ENCODE measurements at places on chromosomes 1 and 21.

- no peak for DNase-seq
These were observed 79.5 kb downstream of the SMYD3 start for GRCh38 chr1:246427611-246428010.

DNA sequence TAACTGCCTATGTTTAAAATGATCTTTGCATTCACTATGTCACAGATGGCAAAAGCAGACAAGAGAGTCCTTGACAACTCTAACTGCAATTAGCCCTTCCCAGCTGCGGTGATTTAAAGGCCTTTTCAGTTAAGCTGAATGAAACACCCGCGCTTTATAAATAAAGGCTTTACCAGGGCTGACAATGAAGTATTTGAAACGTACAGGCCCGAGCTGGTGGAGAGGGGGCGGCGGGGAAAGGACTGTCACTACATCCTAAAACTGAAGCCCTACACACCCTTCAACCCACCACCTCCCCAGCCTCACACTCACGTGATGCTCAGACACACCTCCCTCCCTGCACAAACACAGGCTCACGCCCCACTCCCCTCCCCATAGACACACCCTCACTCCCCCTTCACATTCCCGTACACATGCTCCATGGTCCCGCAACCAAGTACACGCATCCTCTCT lies 45.5 kb downstream of the GRIK3 start:
- no peak for DNase-seq

DNA sequence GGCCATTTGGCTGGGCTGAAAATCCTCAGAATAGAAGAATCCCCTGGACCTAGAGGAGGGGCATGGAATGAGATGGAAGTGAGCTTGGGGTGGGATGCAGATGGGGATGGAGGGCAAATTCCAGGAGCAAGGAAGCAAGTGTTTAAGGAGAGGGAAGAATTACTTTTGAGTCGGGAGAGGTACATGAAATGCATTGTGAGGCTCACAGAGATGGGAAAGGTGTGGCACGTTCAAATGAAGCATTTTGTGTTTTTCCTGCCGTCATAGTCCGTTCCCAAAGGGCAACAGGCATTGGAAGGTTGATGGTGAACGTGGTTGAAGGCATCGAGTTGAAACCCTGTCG lies 30.5 kb downstream of the ATP5PO start:
- no peak for DNase-seq

DNA sequence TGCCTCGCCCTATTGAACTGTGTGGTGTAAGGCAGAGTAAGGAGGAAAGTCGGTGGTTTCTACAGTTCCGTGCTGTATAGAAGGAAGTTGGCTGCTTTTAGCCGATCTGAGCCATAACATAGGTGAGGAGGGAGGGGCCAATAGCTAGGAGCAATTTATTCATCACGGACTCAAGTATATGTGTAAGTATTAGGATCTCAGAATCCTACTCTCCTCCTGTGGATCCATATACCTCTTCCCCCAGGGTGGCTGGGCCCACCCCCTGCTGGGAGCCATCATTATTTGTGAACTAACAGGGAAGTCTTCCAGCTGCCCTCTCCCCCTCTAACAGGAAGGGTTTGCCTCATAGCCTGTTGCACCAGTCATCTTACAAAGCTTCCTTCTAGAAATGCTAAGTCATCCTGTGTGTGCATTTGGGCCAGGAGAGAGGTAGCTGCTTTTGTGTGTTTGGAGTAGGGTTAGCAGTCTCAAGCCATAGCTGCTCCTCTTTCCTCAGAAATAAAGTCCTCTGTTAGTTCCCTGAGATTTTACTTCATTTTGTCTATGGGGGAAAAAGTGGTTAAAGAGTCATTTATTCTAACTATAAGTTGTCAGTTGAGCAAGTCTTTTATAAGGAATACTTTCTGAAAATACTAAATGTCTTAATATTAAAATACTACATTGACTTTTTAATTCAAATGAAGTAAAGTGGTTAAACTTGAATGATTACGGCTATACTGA lies 14.9 kb upstream of the CENPS start:
- peak; percentile 80 for DNase-seq

- no peak for DNase-seq
These were observed 42.4 kb downstream of the MTARC1 start for GRCh38 chr1:220828950-220829586.

DNA sequence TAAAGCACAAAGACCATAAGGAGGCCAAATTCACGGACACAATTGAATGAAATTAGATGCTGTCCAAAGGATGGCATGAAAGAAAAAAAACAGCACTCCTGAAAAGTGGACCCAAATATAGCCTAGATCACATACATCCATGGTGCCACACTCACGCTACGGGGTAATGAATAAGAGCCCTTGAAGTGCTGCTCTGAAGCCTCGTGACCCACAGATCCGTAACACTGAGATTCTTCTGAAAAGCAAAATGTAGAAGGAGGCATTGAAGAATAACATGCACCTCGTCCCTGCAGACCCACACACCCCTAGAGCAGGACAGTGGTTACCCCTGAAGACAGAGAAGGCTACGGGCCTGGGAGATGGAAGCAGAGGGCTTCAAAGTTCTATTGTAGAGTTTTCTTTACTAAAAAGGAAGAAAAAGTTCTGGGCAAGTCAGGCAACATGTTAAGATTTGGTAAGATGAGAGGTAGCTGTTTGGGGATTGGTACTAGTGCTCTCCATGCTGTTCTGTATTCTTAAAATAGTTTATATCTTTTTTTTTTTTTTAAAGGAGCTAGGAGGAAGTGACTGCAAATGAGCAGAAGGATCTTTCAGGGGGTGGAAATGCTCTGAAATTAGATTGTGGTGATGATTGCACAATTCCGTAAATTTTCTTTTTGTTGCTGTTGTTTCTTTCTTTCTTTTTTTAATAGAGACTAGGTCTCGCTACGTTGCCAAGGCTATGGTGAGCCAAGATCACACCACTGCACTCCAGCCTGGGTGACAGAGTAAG lies 4.1 kb upstream of the ITGB2 start:
- peak; percentile 17 for DNase-seq

DNA sequence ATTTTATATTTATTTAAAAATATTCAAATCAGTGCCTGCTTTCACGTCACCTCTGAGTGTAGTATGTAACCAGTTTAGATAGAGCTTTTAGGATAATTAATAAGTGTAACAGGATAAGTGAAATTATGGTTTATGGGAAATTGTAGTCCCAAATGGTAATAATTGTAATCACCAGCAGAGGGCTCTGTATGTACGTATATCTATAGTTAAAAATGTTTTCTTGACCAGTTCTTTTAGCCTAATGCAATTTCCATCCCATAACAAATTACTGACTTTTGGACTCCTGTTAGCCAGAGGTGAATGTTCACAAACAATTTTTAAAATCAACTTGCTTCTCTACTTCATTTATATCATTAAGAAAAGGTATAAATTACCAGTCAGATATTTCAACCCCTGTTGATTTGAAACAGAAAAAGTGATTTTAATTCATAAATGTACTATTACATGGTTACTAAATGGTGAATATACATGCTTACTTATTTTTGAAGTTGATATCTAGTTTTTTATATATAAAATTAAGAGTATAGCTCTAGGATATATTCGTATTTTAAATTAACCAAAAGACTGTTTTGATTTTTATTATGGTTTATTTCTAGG lies 25.3 kb downstream of the SLC30A7 start:
- no peak for DNase-seq

DNA sequence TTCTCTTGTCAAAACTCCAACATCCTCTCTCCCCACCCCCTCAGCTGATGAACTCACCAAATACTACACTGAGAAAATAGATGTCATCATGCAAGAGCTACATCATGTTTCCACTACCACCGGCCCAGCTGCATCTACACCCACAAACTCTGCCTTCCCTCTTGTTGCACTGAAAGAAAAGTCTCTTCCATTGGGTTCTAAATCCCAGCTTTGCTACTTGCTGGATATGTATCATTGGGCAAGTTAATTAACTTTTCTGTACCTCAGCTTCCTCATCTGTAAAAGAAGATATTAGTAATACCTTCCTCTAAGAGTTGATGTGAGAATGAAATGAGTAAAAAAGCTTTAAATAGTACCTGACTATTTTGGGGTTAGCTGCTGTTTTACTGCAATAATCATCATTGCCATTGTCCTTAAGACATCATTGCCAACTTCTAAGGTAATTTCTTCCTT lies 108.6 kb downstream of the OLFML2B start:
- no peak for DNase-seq
